ENCODE measurements at places on chromosomes 7 and 10.

GRCh38 chr10:132904181-132904813 is 38.1 kb downstream of the CFAP46 start:
- peak; percentile 70 for DNase-seq
- no peaks in the 10 kb centered on the region for H3K36me3 ChIP-seq
- H3K4me3 ChIP-seq: no peak overlapping the region

- H3K27me3 ChIP-seq: no peaks in the 10 kb centered on the region
- no peak overlapping the region for H3K4me3 ChIP-seq
- no peak for DNase-seq
- no peaks in the 10 kb centered on the region for H3K36me3 ChIP-seq
- H3K27ac ChIP-seq: no peak overlapping the region
Observed at GRCh38 chr7:134565643-134566136, 16.8 kb downstream of the AKR1B15 start.

GRCh38 chr7:157475095-157475494 is 138.3 kb downstream of the DNAJB6 start:
- no peaks in the 10 kb centered on the region for H3K4me1 ChIP-seq
- H3K27me3 ChIP-seq: no peaks in the 10 kb centered on the region
- no peak overlapping the region for H3K27ac ChIP-seq
- no peak for DNase-seq
- H3K36me3 ChIP-seq: no peaks in the 10 kb centered on the region
- no peak overlapping the region for H3K4me3 ChIP-seq

DNA sequence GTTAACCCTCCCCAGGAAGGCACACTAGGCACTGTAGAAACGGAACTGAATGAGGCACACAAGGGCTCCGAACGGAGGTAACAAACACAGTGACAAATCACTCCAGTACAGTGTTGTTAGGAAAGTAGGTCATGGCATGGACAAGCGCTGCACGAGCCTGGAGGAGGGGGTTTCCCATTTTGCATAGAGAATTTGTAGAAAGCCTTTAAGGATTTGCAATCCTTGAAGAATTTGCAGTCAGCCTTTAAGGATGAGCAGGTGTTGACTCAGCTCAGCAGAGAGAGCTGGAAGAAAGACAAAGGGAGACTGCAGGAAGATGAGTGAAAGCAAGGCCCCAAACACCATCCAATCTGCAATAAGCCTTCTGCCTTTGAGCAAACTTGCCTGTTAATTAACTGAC is 51.1 kb upstream of the PPP1R3C start:
- peaks cover 9% of the 10 kb centered on the region for H3K4me1 ChIP-seq
- no peaks in the 10 kb centered on the region for H3K27me3 ChIP-seq
- H3K27ac ChIP-seq: no peak overlapping the region
- peak; percentile 28 for DNase-seq
- no peak overlapping the region for H3K4me3 ChIP-seq
- H3K36me3 ChIP-seq: no peaks in the 10 kb centered on the region

DNA sequence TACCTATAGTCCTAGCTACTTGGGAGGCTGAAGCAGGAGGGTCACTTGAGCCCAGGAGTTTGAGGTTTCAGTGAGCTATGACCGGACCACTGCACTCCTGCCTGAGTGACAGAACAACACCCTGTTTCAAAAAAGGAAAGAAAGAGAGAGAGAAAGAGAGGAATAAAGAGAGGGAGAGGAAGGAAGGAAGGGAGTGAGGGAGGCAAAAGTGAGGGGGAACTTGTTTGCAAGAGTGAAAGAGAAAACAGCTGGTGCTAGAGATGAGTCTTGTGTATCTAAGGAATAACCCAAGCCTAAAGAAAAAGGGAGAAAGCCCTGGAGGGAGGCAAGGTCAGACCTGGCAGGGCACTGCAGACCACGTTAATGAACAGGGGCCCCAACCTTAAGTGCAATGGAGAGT is 4.8 kb upstream of the NT5C2 start:
- no peak for DNase-seq
- H3K4me1 ChIP-seq: peaks cover 28% of the 10 kb centered on the region
- no peak overlapping the region for H3K4me3 ChIP-seq

GRCh38 chr7:73423519-73424488 is 9.8 kb upstream of the FZD9 start:
- DNase-seq: peak; percentile 78
- peak overlapping the region; percentile 56 for H3K4me3 ChIP-seq
- no peaks in the 10 kb centered on the region for H3K27me3 ChIP-seq
- H3K27ac ChIP-seq: no peak overlapping the region

GRCh38 chr10:11707624-11708350 is 34.4 kb upstream of the ECHDC3 start:
- no peaks in the 10 kb centered on the region for H3K36me3 ChIP-seq
- H3K4me3 ChIP-seq: no peak overlapping the region
- DNase-seq: no peak
- no peaks in the 10 kb centered on the region for H3K4me1 ChIP-seq

- H3K4me3 ChIP-seq: no peak overlapping the region
- H3K4me1 ChIP-seq: no peaks in the 10 kb centered on the region
- H3K27ac ChIP-seq: no peak overlapping the region
- no peaks in the 10 kb centered on the region for H3K36me3 ChIP-seq
Observed at GRCh38 chr7:95730493-95731280, 41.7 kb upstream of the DYNC1I1 start.

DNA sequence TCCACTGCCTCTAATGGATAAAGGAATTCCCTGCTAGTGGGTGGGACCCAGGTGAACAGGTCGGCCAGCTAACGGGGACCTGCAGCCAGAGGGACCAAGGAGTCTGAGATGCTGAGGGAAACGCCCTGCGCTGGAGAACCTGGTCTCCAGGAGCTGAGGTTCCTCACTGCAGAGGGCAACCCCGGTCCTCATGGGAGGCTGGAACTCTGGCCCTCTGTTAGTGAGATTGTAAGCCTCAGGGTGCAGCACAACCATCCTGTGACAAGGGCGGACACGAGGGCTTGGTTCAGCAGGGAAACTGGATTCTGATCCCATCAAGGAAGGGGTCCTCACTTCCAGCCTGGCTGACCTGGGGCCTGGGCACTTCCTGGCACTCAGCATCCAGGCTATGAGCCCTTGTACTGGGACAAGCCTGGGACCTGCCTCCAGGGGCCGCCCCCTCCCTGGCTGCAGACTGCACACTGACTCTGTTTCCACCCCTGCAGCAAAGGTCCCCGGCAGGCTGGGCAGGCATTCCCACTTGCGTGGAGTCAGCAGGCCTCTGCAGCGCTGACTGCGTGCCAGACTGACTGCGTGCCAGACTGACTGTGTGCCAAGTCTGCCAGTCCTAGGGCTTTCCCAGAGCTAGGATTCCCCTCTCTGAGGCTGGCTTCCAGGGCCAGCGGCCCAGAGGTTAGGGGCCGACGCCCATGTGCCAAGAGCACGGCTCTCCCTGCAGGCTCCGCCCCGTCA is 143.2 kb downstream of the MAPK8 start:
- H3K27me3 ChIP-seq: no peaks in the 10 kb centered on the region
- no peaks in the 10 kb centered on the region for H3K4me1 ChIP-seq
- no peak for DNase-seq

GRCh38 chr10:3689871-3690510 is 95.0 kb downstream of the KLF6 start:
- no peak overlapping the region for H3K4me3 ChIP-seq
- peaks cover 3% of the 10 kb centered on the region for H3K4me1 ChIP-seq
- no peaks in the 10 kb centered on the region for H3K36me3 ChIP-seq
- H3K27ac ChIP-seq: no peak overlapping the region
- H3K27me3 ChIP-seq: no peaks in the 10 kb centered on the region
- no peak for DNase-seq

DNA sequence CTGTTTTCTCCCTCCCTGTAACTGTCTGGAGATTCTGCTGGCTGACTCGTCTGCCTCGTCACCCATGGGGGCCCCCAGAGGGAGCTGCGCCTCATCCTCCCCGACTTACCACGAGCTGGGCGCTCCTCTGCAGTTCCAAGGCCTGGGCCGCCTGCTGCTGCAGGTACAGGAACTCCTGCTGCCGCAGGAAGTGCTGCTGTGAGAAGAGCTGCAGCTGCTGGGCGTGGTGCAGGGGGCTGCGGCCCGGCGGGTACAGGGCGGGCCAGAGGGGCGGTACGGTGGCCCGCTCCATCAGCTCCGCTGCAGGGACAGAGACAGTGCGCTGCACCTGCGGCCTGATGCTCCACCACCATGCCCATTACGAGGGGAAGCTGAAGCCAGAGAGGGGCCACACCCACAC is 47.7 kb downstream of the TNRC18 start:
- no peaks in the 10 kb centered on the region for H3K36me3 ChIP-seq
- H3K27ac ChIP-seq: no peak overlapping the region
- DNase-seq: no peak
- no peaks in the 10 kb centered on the region for H3K4me1 ChIP-seq

DNA sequence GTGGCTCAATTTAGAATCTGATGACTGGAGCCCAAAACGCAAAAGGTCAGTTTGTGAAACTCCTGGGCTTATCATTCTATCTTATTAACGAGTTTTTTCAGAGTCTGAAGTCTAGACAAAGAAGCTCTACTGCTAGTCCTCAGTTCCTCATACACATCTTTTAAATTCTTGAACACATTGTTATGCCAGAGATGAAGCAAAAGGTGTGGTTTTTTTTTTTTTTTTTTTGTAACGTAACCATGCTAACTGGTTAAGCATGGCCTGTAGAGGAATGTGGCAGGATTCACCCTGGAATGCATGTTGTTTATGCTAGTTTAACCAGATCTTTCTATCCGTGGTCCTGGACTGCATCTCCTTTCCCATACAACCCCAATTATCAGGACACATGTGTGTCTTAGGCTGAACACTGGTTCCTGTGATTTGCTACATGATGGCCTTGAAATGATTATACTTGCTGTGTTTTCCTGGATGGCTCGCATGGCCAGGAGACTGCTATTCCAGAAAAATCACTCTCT is 79.3 kb upstream of the MDFIC start:
- H3K4me3 ChIP-seq: no peak overlapping the region
- H3K27me3 ChIP-seq: no peaks in the 10 kb centered on the region
- H3K27ac ChIP-seq: no peak overlapping the region
- no peaks in the 10 kb centered on the region for H3K36me3 ChIP-seq
